Stimulated activated CD8-positive, alpha-beta memory T cell treated with anti-CD3 and anti-CD28 coated beads, Interleukin-4, amount 100 ng/mL, for 1 hour (primary cell): ENCODE measurements at places on chromosomes 16 and 17.

- DNase-seq = no peak
Observed at GRCh38 chr16:68732741-68733399, 4.2 kb upstream of the CDH1 start.

DNA sequence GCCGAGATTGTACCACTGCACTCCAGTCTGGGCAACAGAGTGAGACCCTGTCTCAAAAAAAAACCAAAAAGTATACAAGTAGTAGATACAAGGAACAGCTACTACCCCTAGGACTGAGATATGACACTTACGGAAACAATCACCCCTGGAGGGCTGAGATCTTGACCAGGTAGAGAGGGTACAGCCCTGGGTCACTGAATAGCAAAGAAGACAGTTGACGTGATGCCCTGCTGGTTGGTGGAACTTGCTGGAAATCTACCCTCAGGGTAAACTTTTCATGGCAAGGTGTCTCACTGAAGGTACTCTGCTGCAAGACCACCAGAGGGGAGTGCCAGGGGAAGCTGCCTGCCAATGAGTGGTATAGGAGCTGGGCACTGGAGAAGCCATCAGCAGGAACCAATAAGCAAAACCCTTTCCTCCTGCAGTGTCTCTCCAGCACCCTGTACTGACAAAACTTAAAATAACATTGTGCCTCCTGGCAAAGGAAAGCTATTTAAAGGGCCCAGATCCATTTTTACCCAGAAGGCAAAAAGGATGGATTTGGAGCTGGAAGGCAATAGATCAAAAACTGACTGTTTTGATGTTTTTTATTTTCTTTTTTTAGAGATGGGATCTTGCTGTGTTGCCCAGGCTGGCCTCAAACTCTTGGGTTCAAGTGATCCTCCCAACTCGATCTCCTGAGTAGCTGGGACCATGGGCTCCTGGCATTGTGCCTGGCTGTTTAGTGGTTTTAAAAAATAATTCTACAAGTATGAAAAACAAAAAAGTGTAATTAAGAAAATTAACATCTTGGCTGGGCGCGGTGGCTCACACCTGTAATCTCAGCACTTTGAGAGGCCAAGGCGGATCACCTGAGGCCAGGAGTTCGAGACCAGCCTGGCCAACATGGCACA is 11.3 kb upstream of the PDXDC1 start:
- DNase-seq = no peak

DNA sequence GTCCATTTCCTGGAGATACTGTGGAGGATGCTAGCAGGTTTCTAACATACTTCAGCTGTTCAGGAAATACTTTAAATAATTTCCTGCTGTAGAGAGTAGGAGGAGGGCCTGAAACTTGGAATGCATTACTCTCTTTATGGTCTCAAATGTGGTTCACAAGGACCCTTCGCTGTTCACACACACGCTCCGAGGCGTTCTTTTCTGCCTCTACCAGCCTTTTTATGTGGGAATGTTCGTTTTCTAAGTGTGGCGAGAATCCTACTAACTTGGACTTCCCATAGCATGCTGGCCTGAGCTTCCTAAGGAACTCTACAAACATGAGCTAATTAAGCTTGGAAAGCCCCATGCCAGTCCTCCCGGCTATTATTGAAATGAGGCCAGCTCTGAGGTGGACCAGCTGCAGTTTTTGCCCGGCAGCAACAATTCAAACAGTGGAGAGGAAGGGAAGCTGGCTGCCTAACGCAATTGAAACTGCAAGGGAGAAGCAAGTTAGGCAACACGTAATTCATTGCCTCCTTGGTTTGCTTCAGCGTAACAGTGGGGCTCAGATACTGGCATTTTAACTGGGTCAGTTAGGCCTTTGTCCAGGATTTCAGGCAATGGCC is 18.9 kb downstream of the KPNA2 start:
- no peak for DNase-seq

GRCh38 chr17:48745381-48746275 is 17.1 kb upstream of the HOXB13 start:
- no peak for DNase-seq

- DNase-seq = peak; percentile 74
Observed at GRCh38 chr16:2474877-2475412, at the start of gene TBC1D24. TSS of gene TBC1D24 (plus strand) at chr16:2475127. CDS start at chr16:2496149, 21,022 bp downstream.

DNA sequence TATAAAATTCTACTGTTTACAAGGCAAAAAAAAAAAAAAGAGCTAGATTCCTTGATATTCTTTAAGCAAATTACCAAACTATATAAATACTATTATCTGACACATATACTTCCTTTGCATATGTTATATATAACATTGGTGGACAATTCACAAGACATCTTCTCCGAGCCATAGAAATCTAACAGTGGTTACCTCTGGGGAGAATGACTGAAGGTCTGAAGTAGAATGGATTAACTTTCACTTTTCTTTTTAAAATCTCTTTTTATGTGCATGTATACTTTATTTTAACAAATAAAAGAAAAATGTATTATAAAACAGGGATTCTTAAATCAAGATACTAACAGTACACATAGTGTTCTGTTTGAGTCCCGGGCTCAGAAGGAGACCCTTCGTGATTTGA is 131.0 kb downstream of the MRTFB start:
- DNase-seq = no peak

- DNase-seq = no peak
Observed at GRCh38 chr16:49345829-49346228, 27.8 kb upstream of the C16orf78 start.

DNA sequence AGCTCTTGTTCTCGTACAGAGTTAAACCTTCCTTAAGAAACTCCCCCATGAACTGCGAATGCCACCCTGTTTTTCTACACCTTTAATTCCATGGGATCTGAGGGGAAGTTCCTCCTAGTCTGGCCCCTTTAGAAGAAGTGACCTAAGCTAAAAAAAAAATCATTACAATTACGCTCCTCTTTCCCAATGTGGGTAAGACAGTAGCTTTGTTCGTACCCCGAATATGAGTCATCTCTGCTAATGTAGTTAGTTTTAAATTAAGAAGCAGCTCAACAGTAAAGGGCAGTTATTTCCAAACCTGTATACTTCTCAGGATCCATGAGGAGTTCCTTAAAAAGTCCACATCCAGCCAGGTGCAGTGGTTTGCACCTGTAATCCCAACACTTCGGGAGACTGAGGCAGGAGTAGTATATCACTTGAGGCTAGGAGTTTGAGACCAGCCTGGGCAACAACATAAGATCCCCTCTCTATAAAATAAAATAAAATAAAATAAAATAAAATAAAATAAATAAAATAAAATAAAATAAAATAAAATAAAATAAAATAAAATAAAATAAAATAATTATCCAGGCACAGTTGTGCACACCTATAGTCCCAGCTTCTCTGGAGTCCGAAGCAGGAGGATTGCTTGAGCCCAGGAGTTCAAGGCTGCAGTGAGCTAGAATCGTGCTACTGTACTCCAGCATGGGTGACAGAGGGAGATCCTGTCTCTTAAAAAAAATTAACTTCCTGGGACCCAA is 26.1 kb downstream of the RCVRN start:
- no peak for DNase-seq

GRCh38 chr17:5667871-5668270 is 83.6 kb upstream of the NLRP1 start:
- DNase-seq = no peak

- no peak for DNase-seq
Observed at GRCh38 chr17:50219342-50219741, 17.9 kb upstream of the COL1A1 start.

DNA sequence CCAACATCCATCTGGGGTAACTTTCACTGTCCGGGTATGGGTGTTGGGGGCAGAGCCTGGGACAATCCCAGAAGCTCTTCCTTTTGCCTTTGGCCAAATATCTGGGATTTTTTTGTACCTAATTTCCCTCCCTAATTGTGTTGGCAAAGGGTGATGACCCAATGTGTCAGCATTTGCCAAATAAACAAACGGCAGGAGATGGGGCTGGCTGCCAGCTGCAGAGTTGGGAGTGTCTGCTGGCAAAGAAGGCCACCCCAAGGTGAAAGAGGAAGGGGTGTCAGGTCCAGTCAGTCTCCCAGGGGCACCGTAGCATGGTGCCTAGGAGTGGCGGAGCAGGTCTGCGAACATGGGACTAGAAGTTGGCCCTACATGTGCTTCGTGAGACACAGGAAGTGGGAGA is 73.0 kb downstream of the SLC6A2 start:
- DNase-seq = no peak

- DNase-seq = no peak
Observed at GRCh38 chr17:68198931-68199836, 48.7 kb upstream of the AMZ2 start.

GRCh38 chr16:68833251-68833650 is 10.1 kb upstream of the TANGO6 start:
- no peak for DNase-seq

GRCh38 chr17:60851181-60851580 is 173.5 kb downstream of the BCAS3 start:
- no peak for DNase-seq

DNA sequence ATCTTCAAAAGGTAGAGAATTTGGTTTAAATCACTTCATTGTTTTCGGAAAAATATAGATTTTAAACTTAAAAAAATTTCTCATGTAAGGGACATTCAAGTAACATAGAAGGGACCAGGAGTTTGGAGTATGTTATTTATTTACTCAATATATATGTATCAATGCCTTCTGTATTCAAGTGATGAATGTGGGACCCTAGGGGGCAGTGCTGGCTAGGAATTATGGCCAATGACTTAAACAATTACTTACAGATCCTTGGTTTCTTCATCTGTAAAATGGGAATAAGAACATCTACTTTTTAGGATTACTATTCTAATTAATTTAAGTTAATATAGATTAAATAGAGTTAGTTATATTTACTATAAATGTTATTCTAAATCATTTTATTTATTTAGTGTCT is 886.3 kb upstream of the RBFOX1 start:
- DNase-seq = no peak
